H9 (cell line): ENCODE measurements at places on chromosomes 13 and 19. TPM values are rescaled to one million over a fixed set of nuclear protein-coding genes. Genes with fewer than 3 reads are reported as not detected.
A peak's percentile ranks its signal among the peaks of the same experiment; 100 is the strongest.

The NCR1 gene
- 1.4 and 2.0 TPM in 2 replicates for total RNA-seq

GRCh38 chr19:57321751-57322150 lies 1.5 kb downstream of the ZNF543 start:
- H3K27ac ChIP-seq, result no peak overlapping the region
- H3K36me3 ChIP-seq, result peaks cover 25% of the 10 kb centered on the region
- no peaks in the 10 kb centered on the region for H3K27me3 ChIP-seq

GRCh38 chr19:16585094-16585801 lies 13.0 kb upstream of the SLC35E1 start:
- no peak overlapping the region for H3K27ac ChIP-seq
- DNase-seq, result no peak
- H3K36me3 ChIP-seq, result no peaks in the 10 kb centered on the region
- H3K27me3 ChIP-seq, result no peaks in the 10 kb centered on the region
- peaks cover 13% of the 10 kb centered on the region for H3K4me1 ChIP-seq
- peak overlapping the region; percentile 14; the same call in 1 of the 2 replicates for H3K4me3 ChIP-seq

DNA sequence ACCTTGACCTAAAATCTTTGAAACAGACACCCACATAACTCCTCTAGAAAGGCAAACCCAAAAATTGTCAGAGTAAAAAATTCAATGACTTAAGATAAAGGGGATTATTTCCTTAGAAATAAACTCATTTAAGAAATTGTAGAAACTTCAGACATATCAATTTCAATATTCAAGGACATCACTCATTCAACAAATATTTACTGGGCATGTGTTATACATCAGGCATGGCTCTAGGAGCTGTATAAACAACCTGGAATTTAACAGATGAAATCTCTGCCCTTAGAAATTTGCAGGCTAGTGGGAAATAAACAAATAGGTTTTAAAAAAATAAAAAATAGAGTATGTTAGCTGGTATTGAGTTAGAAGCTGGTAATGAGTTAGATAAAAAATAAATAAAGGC lies 84.0 kb upstream of the LSM14A start:
- no peaks in the 10 kb centered on the region; the same call in 1 of the 2 replicates for H3K4me1 ChIP-seq
- H3K27ac ChIP-seq, result no peak overlapping the region
- no peaks in the 10 kb centered on the region for H3K27me3 ChIP-seq
- DNase-seq, result no peak
- no peak overlapping the region for H3K4me3 ChIP-seq

DNA sequence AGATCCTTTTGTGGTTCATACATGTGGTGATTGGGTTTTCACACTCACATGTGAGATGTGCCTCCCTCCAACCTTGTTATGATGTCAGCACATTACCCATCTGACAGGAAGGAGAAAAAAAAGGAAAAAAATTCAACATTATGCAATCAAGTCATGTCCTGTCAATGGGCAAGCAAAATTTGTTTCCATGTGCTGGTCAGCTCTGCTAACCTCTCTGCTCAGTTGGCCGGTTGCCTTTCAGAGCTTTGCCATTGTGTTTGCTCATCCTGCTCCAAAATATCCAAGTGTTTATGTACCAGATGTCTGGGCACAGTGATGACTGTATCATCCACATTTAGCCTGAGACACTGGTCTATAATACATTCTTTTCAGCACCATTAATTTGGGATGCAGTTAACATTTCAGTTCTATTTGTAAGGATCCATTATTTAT lies 27.0 kb upstream of the METTL21C start:
- no peaks in the 10 kb centered on the region for H3K4me1 ChIP-seq
- no peak for DNase-seq
- no peak overlapping the region for H3K27ac ChIP-seq
- no peaks in the 10 kb centered on the region for H3K36me3 ChIP-seq
- H3K27me3 ChIP-seq, result no peaks in the 10 kb centered on the region
